ENCODE measurements at places on chromosomes 3 and 15. TPM values are rescaled to one million over a fixed set of nuclear protein-coding genes. Genes with fewer than 3 reads are reported as not detected.

GRCh38 chr3:54547846-54548245 lies 380.0 kb downstream of the LRTM1 start:
- H3K27ac ChIP-seq, result no peak overlapping the region
- no peak for DNase-seq
- no peaks in the 10 kb centered on the region for H3K4me1 ChIP-seq
- H3K36me3 ChIP-seq, result no peaks in the 10 kb centered on the region
- no peaks in the 10 kb centered on the region for H3K27me3 ChIP-seq
- H3K4me3 ChIP-seq, result no peak overlapping the region

DNA sequence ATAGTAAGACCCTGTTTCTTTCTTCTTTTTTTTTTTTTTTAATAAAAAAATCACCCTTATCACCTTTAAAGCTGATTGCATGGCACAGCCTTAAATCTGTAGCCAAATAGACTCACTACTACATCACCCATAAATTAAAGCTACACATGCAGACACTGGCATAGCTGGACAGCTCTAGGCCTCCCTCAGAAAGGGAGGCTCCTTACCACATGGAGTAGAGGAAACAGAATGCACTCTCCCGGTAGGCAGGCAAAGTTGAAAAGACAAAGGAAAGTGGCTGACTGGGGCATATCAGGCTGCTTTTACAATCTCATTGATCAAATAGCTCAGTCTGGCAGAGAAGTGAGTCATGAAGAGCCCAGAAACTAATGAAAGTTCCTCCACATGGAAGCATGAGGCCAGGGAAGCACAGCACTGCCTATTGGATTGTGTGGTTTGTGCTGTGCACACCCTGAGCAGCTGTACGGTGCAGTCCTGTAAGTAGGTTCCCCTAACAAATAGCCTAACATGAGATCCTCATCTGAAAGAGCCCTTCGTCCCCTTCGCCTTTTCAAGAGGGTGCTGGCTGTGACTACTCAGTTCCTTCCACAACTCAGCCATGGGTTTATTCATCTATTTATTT lies 32.7 kb upstream of the FAM98B start:
- no peaks in the 10 kb centered on the region for H3K36me3 ChIP-seq
- no peaks in the 10 kb centered on the region for H3K4me1 ChIP-seq
- no peaks in the 10 kb centered on the region for H3K27me3 ChIP-seq
- H3K27ac ChIP-seq, result no peak overlapping the region
- H3K4me3 ChIP-seq, result no peak overlapping the region

CDCP1 gene
- total RNA-seq, result 19.1 TPM

TMEM40 gene
- total RNA-seq, result not detected

AGTR1 gene
- 7.8 TPM for total RNA-seq

DNA sequence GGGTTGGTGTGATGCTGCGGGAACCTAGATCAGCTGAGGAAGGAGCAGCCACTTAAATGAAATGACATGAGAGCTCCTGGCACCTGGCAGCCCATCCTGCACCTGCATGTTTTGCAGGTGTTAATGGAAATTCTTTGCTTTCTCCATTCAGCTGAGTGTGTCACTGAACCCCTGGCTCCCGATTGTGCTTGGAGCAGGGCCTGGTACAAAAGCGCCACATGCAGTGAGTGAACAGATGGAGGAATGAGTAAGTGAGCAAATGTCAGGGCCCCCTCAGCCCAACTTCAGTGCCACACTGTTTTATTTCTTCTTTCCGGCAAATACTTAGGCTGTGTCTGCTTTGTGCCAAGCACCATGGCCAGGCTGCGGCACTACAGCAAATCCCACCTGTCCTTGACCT lies 132.2 kb downstream of the ASB7 start:
- no peak overlapping the region for H3K27ac ChIP-seq
- no peak overlapping the region for H3K4me3 ChIP-seq
- H3K4me1 ChIP-seq, result peaks cover 5% of the 10 kb centered on the region
- H3K27me3 ChIP-seq, result no peaks in the 10 kb centered on the region

IL16 gene
- 39.3 TPM for total RNA-seq

KNL1 gene
- total RNA-seq, result 0.61 TPM

GRCh38 chr15:55403531-55403930 lies 4.6 kb downstream of the CCPG1 start:
- DNase-seq, result no peak
- H3K4me3 ChIP-seq, result no peak overlapping the region

CFAP92 gene
- 1.9 TPM for total RNA-seq

DNA sequence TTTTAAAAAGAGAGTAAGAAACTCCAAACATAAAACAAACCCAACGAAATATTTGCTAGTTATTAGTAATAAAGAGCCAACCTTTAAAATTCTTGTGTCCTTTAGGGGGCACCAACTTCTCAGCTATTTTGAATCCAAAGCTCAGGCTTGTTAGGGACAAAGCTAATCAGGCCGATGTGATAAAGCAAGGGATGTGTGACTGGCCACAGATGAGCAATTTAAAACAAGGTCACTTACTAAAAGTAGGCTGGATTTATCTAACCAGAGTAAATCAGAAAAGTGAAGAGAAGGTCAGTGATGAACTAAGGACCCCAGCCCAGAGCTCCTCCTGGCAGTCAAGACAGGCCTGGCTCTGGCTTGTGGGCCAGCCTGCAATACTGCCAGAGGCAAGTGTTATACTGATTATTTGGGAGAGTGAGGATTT lies 108.5 kb downstream of the CYP19A1 start:
- no peak for DNase-seq
- H3K27me3 ChIP-seq, result no peaks in the 10 kb centered on the region
- H3K4me1 ChIP-seq, result no peaks in the 10 kb centered on the region
- no peak overlapping the region for H3K4me3 ChIP-seq

PRTG gene
- total RNA-seq, result 8.6 TPM

DNA sequence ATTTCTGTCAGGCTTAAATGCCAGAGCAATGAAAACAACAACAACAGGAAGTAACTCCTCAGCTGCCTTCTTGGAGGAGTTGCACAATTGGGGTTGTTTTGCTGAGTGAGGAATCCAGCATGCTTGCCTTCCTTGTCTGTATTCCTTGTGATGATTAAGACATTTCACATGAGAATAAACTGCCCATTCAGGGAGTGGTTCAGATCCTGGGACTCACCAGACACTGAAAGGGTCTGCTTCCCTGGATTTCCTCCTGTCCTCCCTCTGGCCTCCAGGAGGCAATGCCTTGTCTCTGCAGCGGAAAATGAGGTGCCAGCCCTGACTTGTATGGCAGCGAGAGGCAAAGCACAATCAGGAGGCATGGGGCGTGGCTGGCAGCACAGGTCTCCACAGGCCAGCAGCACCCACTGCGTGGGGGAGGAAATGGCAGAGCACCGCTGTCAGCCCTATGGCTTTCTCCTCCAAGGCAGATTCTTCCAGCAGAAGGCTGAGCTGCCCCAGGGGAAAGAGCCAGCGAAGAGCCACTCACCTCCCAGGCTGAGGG lies 41.5 kb downstream of the RBP2 start:
- no peaks in the 10 kb centered on the region for H3K36me3 ChIP-seq
- H3K27ac ChIP-seq, result peak overlapping the region; percentile 33
- no peak for DNase-seq
- H3K27me3 ChIP-seq, result no peaks in the 10 kb centered on the region
- no peak overlapping the region for H3K4me3 ChIP-seq

SLC35G2 gene
- 7.8 TPM for total RNA-seq

DNA sequence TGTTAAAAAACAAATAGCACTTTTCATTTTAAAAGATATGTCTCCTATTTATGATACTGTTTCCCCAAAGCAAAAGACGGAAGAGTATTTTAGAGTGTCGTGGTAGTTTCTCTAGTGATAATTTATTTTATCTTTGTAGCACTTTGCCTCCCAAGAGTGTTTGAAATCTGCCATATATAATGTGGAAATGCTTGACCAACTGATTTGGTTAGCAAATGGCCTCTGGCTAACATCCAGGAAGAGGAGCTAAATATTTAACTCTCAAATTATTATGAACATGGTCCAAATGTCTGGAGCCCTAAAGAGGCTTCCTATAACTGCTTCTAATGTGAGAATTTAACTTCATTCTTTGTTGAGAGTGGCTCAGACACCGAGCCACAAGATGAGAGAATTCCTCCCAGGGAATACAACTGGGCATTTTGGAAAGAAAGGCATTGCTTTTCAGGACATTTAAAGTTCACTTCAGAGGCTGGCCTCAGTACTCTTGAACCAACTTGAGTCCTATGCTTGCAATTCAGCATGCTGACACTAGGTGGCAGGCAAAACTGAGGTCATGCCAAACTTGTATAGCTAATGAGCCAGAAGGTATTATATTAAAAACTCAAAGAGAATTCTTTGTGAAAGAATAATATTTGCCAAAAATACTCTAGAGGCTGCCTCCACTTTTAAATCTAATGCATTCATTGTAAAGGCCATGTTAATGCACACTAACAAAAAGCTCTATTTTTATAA lies 104.5 kb downstream of the RARB start:
- H3K4me1 ChIP-seq, result no peaks in the 10 kb centered on the region
- H3K36me3 ChIP-seq, result no peaks in the 10 kb centered on the region
- DNase-seq, result no peak
- H3K27ac ChIP-seq, result no peak overlapping the region
- H3K4me3 ChIP-seq, result no peak overlapping the region

FOXB1 gene
- not detected for total RNA-seq

NIT2 gene
- total RNA-seq, result 31.1 TPM

GRCh38 chr3:18389108-18389733 lies 35.9 kb downstream of the SATB1 start:
- no peaks in the 10 kb centered on the region for H3K4me1 ChIP-seq
- no peaks in the 10 kb centered on the region for H3K27me3 ChIP-seq
- H3K36me3 ChIP-seq, result peaks cover 13% of the 10 kb centered on the region
- H3K27ac ChIP-seq, result no peak overlapping the region
- DNase-seq, result no peak

DNA sequence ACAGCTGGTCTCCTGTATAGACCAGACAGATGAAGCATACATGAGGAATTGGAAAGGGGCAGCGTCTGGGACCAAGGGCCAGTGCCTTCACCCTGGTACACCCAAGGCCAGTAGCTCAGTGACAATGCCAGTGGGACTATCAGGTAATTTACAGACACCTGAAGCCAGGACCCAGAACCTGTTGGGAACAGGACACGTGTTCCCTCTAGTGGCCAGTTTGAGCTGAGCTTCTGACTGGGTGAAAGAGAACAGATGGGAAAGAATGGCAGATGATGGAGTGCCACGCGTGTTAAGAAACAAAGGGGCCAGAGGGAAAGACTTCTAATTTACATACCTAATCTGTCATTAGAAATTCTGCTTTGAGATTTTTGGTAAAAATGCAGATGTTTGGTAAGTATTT lies 5.1 kb upstream of the SLC25A38 start:
- H3K36me3 ChIP-seq, result no peaks in the 10 kb centered on the region
- H3K4me3 ChIP-seq, result no peak overlapping the region
- H3K4me1 ChIP-seq, result peaks cover 6% of the 10 kb centered on the region
- no peak overlapping the region for H3K27ac ChIP-seq
- no peaks in the 10 kb centered on the region for H3K27me3 ChIP-seq

CYP1A2 gene
- 0.32 TPM for total RNA-seq

SPSB4 gene
- total RNA-seq, result 1.2 TPM

SI gene
- total RNA-seq, result not detected

DNA sequence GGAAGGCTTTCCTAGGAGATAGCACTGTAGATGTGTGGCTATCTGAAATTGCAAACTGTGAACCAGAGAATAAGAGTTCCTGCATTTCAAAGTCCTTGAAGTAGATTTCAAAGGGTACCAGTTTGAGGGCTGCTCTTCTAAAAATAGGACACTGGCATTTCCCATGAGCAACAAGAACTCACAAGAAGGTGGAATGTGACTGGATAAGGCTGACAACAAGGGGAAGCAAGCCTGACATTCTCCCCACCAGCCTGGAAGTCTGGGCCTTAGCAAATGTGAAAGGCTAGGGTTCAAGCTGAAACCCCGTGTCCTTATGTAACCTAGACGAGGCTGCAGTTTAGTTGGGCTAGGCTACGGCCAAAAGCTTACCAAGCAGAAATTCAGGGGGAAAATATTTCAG lies 18.7 kb upstream of the TJP1 start:
- H3K4me3 ChIP-seq, result no peak overlapping the region
- H3K4me1 ChIP-seq, result peaks cover 7% of the 10 kb centered on the region
- no peak for DNase-seq
- H3K36me3 ChIP-seq, result no peaks in the 10 kb centered on the region

DNA sequence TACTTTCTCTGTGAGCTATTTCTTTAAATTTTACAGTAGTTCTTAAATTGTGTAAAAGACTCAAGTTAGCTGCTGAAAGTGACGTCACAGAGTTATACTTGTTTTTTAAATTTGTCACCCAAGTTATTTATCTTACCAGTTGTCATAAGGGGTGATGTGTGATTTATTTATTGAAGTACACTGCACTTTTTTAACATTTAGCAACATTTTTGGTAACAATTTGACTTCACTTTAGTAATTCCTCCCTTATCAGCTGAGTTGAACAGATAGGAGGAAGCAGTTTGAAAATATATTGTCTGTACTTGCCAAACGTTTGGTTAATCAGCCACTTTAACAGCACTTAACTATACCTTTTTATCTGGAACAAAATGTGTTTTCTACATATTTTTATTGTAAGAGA lies 3.8 kb downstream of the STT3B start:
- peaks cover 35% of the 10 kb centered on the region for H3K4me1 ChIP-seq
- no peaks in the 10 kb centered on the region for H3K27me3 ChIP-seq
- H3K27ac ChIP-seq, result no peak overlapping the region
- H3K4me3 ChIP-seq, result peak overlapping the region; percentile 81
- DNase-seq, result no peak
- no peaks in the 10 kb centered on the region for H3K36me3 ChIP-seq

GRCh38 chr3:16048435-16049318 lies 125.8 kb upstream of the GALNT15 start:
- H3K27ac ChIP-seq, result no peak overlapping the region
- no peaks in the 10 kb centered on the region for H3K36me3 ChIP-seq
- DNase-seq, result no peak
- H3K27me3 ChIP-seq, result no peaks in the 10 kb centered on the region
- H3K4me3 ChIP-seq, result no peak overlapping the region
- H3K4me1 ChIP-seq, result no peaks in the 10 kb centered on the region

DNA sequence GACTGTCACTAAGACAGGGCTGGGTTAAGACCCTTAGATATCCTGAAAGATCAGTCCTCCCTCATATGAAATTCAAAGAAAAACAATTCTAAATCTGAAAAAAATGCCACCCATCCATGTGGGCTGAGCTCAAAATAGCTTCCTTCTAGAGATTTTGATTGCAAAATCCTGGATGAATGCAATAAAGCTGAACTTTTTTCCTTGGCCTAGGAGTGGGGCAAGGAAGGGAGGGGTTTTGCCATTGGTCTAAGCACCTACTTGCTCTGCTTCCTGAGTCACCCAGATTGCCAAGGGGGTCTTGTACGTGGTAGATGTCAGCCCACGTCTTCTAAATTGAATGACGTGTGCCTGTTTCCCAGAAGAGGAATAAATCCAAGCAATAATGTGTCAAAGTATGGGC lies 15.3 kb upstream of the SMAD3 start:
- peak overlapping the region; percentile 82 for H3K27ac ChIP-seq
- H3K36me3 ChIP-seq, result no peaks in the 10 kb centered on the region
- DNase-seq, result no peak
- H3K27me3 ChIP-seq, result no peaks in the 10 kb centered on the region
- peaks cover 40% of the 10 kb centered on the region for H3K4me1 ChIP-seq
- H3K4me3 ChIP-seq, result no peak overlapping the region

GRCh38 chr15:97547381-97547780 lies 413.1 kb upstream of the ARRDC4 start:
- no peaks in the 10 kb centered on the region for H3K4me1 ChIP-seq
- H3K27me3 ChIP-seq, result no peaks in the 10 kb centered on the region
- no peaks in the 10 kb centered on the region for H3K36me3 ChIP-seq

HES1 gene
- total RNA-seq, result 43.6 TPM
